ENCODE measurements at places on chromosomes 6 and 20.

- no peak for DNase-seq
Observed at GRCh38 chr6:27505209-27506027, 32.5 kb upstream of the ZNF184 start.

GRCh38 chr6:84135291-84135690 lies 92.2 kb downstream of the CEP162 start:
- DNase-seq = no peak

DNA sequence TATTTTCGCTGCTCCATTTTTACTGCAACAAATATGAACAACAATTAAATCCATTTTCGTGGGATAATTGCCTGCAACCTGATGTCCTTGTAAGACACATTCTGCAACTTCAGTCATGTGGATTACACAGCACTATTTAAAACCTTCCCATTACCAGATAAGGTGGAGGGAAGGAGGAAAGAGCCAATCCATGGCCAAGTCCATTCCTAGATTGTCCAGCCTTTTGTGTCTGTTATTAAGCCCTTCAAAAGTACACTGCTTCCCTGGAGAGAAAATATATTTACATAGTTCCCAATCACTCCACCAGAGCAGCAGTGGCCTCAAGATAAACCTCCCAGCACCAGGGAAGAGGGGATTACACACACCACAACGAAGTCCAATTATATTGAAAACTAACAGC lies 347.9 kb downstream of the CDH26 start:
- DNase-seq = no peak

- no peak for DNase-seq
Observed at GRCh38 chr6:155315516-155315871, 1.2 kb upstream of the TFB1M start.

GRCh38 chr6:122620428-122620827 lies 10.2 kb downstream of the PKIB start:
- DNase-seq = no peak

DNA sequence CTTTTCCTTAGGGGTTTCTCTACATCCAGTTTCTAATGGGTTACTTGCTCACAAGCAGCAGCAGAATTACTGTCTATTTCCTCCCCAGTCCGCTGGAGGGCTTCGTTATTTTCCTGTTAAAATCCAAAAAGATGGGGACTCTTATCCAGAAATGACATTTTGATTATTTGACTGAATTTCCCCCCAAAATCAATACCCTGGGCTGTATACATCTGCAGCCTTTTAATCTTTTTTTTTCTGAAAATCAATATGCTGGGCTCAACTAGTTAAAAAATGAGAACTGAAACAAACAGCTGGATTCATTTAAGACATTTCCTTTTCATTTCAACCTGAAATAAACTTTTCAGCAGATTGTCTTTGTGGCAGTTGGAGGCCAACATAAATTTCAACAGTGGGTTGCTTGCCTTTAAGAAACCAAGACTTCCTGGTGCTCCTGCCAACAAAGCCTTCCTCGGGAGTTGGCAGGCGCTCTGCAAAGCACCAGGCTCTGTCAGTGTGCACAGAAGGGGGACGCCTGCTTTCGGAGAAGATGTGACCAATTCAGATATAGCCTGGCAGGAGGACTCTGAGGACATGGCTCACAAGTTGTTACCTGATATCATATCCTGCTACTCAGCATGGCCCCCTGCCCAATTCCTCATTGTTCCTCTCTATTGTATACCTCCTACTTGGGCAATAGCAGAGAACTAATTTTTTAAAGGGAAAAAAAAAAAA lies 204.7 kb upstream of the ARG1 start:
- DNase-seq = no peak

GRCh38 chr6:66561479-66561878 lies 854.5 kb upstream of the EYS start:
- DNase-seq = no peak

GRCh38 chr20:23687986-23688385 lies 852 bp downstream of the CST4 start:
- no peak for DNase-seq

DNA sequence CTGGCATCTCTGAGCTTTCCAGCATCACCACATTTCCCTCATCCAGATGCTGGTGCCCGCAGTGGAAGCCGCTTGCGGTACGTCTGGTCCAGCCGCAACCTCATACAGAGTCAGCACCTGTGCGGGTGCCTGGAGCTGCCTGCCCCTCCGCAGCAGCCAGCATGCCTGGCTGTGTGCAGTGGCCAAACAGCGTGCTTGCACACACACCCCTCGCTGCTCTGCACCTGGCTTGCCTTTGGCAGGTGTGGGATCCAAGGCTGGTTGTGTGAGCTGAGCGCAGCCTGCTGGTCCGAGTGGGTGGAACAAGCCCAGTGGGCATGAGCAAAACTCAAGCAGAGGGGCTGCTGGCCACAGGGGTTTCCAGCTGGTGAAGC lies 3.1 kb upstream of the HINT3 start:
- no peak for DNase-seq

- no peak for DNase-seq
Observed at GRCh38 chr6:24831771-24832716, 33.3 kb upstream of the ARMH2 start.

GRCh38 chr6:152863618-152864326 lies 113.2 kb downstream of the VIP start:
- DNase-seq = peak; percentile 24
